Stimulated activated CD4-positive, alpha-beta T cell treated with anti-CD3 and anti-CD28 coated beads, Interleukin-1b, Interleukin-23, amount 100 ng/mL, for 1 hour (primary cell): ENCODE measurements at places on chromosomes 1 and 21.

DNA sequence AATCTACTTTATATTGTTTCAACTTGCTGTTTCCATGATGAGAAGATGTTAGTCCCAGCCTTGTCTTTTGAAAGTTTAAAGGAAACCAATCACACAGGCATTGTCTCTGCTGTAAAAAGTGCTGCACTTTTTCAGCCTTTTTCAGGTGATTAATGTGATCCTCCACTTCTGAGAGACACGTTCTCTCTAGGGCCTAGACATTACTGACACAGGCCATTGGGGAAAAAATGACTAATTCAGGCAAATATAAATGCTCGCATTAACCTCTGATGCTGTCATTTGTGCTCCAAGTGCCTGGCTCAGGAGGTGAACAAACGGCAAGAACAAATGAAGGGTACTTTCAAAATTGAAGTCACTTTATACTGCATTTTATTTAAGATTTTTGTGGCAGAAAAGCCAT, 32.4 kb upstream of the RGS7 start:
- no peak for DNase-seq

- no peak for DNase-seq
Observed at GRCh38 chr1:225655509-225656258, 2.8 kb upstream of the ENAH start.

DNA sequence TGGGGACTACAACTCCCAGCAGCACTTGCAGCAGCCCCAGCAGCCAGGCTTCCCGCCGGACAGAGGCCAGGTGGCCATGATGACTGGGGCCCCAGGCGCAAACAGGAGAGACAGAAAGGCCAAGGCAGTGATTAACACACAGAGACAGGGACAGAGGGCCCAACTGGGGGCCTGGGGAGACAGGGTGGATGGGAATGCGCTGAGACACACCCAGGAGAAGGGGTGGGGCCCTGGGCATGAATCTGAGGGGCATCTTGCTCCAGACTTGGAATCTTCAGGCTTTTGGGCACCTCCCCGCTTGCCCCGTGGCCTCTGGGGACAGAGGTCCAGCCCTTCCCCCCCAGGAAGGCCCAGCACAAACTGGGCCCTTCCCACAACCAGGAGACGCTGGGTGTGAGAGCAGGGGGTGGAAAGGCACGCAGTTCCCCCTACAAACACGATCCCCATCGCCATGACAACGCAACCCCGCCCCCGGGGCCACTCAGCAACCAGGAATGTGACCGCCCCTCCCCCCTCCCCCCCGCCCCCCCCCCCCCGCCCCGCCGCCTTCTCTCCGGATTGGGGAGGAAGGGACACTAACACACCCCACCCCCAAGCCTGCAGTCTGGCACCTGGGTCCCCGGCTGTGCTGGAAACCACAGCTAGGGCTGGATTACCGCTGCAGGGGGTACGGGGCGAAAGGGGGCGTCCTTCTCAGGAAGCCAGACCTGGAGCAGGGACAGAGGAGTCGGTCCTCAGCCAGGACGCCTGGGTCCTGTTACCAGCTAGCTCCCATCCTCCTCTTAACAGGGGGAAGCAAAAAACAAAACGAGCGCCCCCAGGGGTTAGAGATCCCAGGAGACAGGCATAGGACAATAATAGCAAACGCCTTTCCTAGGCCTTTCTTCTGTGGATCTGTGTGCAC, 4.5 kb downstream of the HDGF start:
- DNase-seq = no peak

DNA sequence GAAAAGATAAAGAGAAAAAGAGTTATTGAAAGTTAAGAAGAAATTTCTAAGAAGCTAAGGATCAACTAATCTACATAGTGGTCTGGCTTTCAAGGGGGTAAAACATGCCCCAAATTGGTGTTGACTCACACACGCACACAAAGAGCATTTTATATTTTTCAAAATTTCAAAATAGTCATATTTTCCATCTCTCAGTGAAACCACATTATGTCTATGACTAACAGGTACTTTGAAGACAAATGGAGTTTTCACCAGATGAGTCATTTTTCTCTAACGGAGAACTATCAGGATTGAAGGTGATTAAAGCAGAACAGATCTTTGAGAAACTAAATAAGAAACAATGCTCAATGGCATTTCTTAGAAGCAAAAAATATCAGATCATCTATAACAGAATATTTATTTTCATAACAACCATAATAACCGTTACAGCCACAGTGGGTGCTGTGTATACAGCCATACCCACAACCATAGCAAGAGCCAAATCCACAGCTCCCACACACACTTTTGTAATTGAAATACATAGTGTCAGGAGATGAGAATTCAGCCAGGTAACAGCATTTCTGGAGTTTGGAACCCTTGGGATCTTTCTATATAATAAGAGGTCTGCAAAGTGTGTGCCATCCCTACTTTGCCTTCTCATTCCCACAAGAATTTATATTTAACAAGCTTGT, at the start of gene KRTAP21-3:
TSS of gene KRTAP21-3 (minus strand) at position 539 of the 671 bp plus-strand sequence. CDS start at position 521, 18 bp downstream.
- no peak for DNase-seq

DNA sequence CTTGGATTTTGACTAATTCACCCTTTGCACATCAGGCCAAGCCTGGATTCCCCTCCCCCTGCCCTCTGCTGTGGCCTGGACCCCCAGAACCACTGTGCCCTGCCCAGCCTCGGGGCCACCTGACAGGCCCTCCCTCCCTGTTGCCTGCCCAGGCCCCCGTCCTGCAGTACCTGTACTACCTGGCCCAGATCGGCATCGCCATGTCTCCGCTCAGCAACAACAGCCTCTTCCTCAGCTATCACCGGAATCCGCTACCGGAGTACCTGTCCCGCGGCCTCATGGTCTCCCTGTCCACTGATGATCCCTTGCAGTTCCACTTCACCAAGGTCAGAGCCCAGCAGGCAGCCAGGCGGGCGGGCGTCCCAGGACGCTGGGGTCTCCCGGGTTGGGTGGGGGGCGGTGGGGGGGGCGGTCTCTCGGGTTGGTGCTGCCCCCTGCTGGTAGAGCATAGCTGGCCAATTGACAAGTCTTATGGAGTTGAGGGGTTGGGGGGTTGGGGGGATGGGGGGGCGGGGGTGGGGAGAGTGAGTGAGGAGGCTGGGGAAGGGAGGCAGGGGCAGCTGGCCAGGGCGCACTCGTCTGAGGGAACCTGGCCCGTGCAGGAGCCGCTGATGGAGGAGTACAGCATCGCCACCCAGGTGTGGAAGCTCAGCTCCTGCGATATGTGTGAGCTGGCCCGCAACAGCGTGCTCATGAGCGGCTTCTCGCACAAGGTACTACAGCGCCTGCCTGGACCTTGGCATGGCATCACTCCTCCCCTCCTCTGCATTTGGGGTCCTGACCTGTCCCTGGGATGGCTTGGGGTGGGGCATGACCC, 10.7 kb downstream of the AMPD2 start:
- peak; percentile 23 for DNase-seq

DNA sequence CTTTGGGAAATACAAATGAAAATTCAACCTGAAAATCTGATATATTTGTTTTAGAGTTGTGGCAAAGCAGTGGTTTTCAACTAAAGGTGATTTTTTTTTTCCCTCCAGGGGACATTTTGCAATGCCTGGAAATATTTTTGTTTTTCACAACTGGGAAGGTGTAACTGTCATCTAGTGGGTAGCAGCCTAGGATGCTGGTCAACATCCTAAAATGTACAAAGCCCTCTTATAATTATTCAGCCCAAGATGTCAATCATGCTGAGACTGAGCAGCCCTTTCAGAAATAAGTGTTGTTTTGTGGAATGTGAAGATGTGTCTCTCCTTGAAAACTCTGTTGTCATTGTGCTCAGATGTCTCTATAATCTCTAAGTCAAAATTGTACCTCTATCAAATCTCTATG, 95.2 kb upstream of the NCAM2 start:
- no peak for DNase-seq

DNA sequence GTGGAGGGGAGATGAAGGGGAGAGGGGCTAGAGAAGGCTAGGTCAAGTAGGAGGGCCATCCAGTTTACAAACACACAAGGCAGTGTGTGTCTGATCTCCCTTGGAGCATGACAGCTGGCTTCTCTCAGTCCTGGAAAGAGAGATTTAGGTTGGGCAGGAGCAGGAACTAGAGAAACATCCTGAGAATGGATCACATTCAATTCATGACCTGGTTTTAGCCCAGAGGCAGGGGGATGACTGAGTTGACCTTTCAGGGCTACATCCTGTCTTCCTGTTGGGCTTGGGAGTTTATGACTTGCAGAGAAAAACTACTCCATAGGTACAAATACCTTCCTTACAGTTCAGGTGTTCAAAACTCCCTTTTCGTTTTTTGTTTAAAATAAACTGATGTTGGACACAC, 97.0 kb downstream of the IGSF21 start:
- DNase-seq = no peak

GRCh38 chr21:28671549-28672195, 321.0 kb downstream of the LTN1 start:
- no peak for DNase-seq

- no peak for DNase-seq
Observed at GRCh38 chr1:240107058-240107684, 15.5 kb downstream of the FMN2 start.

DNA sequence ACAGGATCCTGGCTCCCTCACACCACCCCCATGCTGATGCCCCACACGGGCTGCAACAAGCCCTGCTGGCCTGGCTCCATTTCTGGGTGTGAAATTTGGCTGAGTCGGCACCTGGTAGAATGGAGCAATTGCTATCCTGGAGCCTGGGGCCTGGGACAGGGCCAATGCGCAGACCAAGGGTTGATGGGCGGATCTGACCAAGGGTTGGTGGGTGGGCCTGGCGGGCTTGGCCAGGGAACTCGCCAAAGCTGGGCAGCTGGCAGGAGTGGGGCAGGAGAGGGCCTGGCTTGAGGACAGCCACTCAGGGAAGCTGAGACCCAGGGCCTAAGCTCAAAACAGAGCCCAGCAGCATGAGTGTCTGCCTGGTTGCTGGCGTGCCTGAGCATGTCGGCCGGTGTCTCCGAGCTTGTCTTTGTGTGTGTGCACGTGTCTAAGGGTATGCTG, 70.9 kb upstream of the POU3F1 start:
- DNase-seq = no peak

GRCh38 chr1:94020764-94021579, 100.0 kb downstream of the ABCA4 start:
- DNase-seq = no peak

DNA sequence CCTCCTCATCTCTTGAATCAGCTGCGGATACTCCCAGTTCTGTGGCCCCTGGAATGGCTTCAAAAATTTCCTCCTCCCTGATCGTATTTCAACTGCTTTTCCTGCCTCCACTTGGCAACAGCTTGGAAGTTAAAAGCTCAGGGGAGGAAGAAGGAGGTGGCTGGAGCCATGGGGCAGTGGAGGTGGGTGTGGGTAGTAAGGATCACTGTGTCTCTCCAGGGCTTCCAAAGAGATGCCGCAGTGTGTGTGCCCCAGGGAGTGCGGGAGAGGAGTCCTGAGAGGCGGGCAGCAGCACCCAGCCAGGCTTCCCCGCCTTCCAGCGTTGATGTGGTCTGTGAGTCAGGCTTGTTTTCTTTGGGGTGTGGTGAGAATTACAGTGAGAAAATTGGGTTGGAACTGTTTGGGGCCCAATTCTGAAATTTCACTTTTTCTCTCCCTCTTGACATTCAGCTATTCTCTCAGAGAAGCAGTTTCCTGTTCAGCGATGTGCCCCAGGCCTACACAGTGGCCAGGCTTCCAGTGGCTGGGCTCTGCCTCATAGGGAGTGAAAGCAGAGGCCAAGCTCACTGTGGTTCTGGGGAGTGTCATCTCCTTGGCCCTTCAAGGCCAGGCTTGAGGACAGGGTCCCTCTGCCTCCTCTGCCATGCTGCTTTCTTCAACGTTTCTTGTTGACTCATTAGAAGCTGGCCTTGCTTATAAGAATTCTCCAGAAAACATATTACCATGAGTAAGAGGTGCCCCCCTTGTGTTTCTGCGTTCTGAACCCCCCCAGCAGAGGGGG, 69.0 kb downstream of the PGM1 start:
- DNase-seq = no peak

GRCh38 chr1:167893798-167894197, 20.1 kb downstream of the ADCY10 start:
- DNase-seq = no peak

- no peak for DNase-seq
Observed at GRCh38 chr1:88276163-88276562, 407.9 kb upstream of the PKN2 start.

GRCh38 chr1:177023726-177024125, 140.8 kb downstream of the ASTN1 start:
- no peak for DNase-seq

DNA sequence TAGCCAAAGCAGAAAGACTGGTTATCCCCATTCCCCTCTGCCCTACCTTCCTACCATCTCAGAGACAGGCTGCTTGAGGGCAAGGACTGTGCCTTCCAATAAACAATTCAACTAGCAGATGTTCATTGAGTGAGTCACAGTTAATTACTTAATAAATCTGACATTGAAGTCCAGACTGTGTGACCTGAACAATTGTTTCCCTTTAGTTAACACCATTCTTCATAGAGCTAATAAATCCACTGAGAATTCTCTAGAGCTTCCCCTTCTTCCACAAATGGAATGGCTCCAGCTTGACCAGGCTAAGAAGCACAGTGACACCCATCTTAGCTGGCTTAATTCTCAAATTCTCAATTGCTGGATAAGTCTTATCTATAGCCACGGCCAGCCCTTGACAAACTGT, 61.9 kb upstream of the GJA5 start:
- no peak for DNase-seq

DNA sequence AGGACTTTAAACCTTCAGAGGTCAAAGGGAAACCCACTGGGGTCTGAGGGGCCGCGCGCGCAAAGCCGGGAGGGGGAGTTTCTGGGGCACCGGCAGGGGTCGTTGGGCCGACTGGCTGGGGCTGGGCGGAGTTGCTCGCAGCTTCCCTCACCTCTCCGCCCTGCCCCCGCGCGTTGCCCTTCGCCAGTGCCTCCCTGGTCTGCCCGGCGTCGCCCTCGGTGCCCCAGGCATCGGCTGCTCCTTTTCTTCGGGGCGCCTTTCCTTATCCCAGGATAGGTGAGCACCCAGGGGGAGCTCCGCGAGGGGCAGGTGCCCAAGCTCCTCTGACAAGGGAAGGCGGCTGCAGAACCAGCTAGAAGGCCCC, 390 bp upstream of the NGF start:
- no peak for DNase-seq

DNA sequence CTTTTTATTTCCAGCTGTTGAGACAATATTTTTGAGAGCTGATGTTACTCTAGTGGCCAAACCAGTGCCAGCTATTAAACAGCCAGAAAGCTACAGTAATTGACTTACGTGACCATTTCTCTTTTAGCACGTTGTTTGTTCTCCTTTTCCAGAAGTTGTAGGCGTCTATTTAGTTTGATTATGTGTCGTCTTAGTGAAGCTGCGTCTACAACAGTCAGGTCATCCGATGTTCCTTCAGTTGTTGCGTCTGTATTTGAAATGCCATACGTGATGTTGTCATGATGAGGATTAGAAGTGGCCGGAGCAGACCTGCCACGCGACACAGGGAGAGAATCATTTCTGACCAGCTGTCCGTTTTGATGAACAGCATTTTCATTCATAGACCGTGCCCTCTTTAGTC, 38.2 kb downstream of the TMEM51 start:
- no peak for DNase-seq
